Fibroblast of skin of left quadriceps (primary cell): ENCODE measurements at places on chromosomes 3 and 15.

- no peak for DNase-seq
Observed at GRCh38 chr3:107578523-107578922, 55.8 kb downstream of the BBX start.

GRCh38 chr3:107990926-107991325 lies 99.9 kb downstream of the CD47 start:
- no peak for DNase-seq

GRCh38 chr3:50825841-50826240 lies 151.1 kb downstream of the DOCK3 start:
- DNase-seq, result no peak

GRCh38 chr3:54836871-54837270 lies 91.0 kb downstream of the LRTM1 start:
- no peak for DNase-seq

GRCh38 chr3:113630956-113631542 lies 65.4 kb downstream of the USF3 start:
- no peak for DNase-seq

- no peak for DNase-seq
Observed at GRCh38 chr3:79473993-79474392, 293.8 kb downstream of the ROBO1 start.

DNA sequence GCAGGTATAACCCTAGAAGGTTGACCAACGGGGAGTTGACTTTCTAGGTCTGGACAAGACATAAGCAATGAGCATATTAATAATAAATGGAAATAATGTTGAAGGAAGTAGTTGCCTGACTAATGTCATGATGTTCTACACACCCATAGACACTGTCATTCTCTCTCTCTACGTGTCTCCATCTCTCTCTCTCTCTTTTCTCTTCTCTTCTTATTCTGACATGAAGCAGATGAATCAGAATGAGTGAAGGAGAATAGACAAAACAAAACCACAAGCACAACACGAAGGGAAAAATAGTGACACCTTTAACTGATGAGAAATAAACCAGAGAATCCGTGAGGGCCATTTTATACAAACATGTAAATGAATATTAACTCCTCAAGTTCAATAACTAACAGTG lies 26.7 kb upstream of the CCDC80 start:
- DNase-seq, result no peak
